ENCODE measurements at places on chromosomes 1 and 21.

GRCh38 chr1:177307771-177308170 lies 137.0 kb downstream of the BRINP2 start:
- DNase-seq: no peak

GRCh38 chr1:200834383-200834782 lies 38.4 kb upstream of the GPR25 start:
- no peak for DNase-seq

DNA sequence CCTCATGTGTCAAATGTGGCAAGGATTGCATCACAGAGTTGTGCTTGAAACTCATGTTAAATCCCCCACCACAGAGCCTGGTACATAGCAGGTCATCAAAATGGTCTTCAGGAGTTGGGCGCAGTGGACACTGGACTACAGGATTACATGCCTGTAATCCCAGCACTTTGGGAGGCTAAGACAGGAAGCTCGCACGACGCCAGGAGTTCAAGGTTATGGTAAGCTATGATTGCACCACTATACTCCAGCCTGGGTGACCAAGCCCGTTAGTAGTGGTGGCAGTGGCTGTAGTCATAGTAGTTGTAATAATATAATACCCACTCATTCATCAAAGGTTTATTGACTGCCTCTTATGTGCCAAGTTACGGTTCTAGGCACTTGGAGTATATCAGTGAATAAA lies 123.4 kb upstream of the IRF2BP2 start:
- DNase-seq: no peak

DNA sequence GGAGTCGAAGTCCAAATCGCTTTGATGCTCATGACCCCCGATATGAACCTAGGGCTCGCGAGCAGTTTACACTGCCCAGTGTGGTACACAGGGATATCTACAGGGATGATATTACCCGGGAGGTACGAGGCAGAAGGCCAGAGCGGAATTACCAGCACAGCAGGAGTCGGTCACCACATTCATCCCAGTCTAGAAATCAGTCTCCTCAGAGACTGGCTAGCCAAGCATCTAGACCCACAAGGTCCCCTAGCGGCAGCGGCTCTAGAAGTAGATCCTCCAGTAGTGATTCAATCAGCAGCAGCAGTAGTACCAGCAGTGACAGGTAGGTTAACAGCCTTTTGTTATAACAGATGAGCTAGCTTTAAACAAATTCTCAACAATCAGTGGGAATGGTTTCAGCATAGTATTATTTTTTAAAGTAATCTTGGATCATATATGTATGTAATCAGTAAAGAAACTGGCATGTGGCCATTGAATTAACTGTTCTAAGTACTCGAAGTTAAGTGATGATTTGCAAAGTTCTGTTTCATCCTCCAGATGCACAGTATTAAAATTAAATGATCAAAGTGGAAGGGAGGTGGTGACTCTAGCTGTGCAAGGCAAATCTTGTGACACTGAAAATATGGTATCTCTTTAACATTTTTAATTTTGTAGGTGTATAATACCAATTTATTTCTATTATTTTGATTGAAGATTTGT lies 29.0 kb downstream of the SPEN start:
- DNase-seq: no peak

GRCh38 chr1:94349853-94350252 lies 68.3 kb upstream of the ABCD3 start:
- no peak for DNase-seq

DNA sequence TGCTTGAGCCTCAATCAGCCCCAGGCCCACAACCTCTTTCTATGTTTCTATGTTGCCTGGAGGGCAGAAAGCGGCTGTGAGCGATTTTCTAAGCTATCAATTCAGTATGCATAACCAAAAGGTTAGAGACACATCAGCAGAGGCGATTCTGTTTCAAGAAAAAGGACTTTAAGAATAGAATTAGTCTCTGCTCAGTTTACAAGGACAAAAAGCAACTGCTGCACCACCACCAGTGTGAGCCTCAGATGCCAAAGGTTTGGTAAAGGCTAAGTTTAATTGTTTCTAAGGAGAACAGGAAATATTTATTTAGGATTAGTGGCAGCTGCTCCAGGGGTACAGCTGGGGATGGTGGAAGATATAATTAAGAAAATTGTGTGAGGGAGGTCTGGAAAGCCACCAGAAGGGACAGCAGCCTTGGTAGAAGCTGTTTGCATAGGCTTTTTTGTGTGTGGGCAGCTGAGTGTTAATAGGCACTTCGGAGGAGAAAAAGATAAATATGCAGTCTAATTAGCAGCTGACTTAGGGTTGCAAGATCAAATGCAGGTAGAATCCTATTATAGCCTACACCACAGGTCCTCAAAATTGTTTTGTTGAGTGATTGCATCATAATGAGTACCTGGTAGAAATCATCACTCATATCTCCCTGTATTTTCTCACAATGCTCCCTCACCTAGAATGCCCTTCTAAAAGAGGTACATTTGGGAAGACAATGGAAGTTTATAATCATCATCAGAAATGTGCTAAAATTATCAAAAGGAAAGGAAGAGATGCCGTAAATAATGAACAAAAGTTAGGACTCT lies 35.8 kb downstream of the ZC3H11B start:
- no peak for DNase-seq

DNA sequence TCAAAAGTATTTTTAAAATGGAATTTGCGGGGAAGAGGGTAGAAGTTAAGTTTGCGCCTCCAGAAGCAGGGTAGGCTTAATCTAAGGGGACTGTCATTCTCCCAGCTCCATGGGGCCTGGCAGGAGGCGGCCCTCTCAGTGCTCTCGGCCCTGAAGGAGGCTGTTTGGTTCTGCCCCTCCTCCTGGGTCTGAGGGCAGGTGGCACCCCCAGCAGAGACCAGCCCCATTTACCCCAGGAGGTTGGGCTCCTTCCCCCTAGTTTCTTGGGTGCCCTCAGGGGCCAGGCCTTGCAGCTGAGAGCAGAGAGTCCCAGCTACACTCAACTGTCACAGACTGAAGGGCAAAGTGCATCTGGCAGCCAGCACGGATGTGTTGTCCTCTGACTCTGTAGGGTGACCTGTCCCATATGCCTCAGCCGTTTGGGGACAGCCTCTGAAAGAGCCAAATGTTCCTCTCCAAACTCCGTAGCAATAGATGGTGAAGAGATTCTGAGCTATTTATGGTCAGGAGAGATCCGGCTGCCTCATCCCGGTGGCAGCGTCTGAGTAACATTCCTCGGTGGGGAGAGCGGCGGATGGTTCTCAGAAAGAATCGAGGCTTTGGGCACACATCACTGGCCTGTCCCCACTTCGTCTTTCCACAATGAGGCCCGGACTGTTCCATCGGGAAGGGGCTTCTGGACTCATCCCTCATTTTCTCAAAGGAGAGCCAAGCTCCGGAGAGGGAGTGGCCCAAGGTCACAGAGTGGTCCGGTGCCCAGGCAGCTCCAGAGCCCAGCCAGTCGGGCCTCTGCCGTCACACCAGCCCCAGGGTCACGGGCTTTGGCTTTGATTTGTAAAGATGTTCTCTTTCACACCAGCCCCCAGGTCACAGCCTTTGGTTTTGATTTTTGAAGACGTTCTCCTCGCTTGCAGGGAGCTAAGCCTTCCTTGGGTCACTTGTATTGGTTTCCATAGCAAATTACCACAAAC lies 424.2 kb upstream of the VAMP3 start:
- no peak for DNase-seq

- DNase-seq: no peak
Observed at GRCh38 chr1:70666381-70667140, 255.5 kb downstream of the CTH start.

- DNase-seq: peak; percentile 16
Observed at GRCh38 chr1:162317621-162318020, 59.0 kb downstream of the SPATA46 start.

DNA sequence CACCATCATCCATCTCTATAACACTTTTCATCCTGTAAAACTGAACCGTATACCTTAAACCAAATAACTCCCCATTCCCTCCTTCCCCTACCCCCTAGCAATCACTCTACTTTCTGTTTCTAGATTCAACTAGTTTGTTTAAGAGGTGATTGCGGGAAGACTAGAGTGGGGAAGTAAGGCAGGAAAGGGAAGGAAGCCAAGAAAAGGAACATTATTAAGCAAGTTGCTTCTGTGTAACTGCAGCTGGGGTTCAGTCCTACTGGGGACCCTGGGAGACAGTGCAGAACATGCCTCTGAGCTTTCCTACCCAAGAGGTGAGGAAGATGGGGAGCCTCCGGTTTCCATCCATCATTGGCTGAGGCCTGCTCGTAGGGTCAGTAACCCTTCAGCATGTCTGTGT lies 28.9 kb upstream of the H3-3A start:
- DNase-seq: peak; percentile 84

DNA sequence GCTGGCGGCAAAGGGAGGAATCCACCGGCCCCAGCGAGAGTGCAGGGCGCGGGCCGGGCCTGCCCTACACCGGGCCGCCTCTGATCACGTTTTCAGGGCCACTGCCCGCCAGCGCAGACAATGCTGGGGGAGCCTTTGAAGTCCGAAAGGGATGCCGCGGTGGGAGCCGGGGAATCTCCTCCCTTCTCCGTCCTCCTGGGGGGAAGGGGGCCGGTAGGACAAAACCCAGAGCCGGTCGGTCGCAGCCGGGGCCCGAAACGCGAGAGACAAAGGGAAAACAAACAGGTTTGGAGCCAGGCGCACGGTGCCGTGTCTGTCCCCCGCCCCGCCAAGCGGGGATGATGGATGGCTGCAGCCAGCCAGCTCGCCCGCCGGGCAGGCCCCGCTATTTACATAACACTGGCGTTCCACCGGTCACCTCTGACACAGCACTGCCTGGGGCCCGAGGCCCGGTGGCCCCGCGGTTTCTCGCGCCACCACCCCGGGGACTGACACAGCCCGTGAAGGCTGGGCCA lies 92.0 kb downstream of the CASZ1 start:
- DNase-seq: no peak

- no peak for DNase-seq
Observed at GRCh38 chr1:167922023-167922422, 8.1 kb upstream of the ADCY10 start.

- DNase-seq: no peak
Observed at GRCh38 chr1:29569971-29570634, 333.8 kb downstream of the PTPRU start.

DNA sequence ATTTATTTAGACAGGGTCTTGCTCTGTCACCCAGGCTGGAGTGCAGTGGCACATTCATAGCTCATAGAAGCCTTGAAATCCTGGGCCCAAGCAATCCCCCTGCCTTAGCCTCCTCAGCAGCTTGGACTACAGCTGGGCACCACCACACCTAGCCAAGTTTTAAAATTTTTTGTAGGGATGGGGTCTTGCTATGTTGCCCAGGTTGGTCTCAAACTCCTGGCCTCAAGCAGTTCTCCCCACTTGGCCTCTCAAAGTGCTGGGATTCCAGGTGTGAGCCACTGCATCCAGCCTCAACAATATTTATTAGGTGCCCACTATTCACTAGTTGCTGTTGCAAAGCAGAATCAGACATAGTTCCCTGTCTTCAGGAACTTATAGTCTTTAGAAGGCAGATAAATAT lies 14.1 kb upstream of the GPX7 start:
- DNase-seq: no peak

GRCh38 chr1:220579317-220579716 lies 51.4 kb downstream of the MARK1 start:
- no peak for DNase-seq

DNA sequence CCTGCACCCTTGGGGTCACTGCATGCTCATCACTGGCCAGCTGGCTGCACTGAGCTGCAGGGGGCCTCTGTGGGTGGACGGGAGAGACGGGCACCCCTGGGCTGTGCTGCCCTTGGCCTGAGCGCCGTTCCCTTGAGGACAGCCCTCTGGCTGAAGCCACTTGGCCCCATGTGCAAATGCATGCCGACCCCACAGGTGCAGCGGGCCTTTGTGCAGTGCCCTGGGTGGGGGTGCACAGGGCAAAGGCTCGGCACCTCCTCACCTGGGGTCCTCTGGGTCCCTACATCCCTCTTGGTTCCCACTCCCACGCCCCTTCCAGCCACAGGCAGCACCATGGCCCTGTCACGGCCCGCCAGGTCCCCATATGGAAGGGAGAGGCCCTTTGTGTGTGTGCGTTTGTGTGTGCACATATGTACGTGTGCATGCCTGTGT lies 41.3 kb downstream of the COQ8A start:
- no peak for DNase-seq

GRCh38 chr1:6275826-6276782 lies 15.2 kb upstream of the GPR153 start:
- no peak for DNase-seq

DNA sequence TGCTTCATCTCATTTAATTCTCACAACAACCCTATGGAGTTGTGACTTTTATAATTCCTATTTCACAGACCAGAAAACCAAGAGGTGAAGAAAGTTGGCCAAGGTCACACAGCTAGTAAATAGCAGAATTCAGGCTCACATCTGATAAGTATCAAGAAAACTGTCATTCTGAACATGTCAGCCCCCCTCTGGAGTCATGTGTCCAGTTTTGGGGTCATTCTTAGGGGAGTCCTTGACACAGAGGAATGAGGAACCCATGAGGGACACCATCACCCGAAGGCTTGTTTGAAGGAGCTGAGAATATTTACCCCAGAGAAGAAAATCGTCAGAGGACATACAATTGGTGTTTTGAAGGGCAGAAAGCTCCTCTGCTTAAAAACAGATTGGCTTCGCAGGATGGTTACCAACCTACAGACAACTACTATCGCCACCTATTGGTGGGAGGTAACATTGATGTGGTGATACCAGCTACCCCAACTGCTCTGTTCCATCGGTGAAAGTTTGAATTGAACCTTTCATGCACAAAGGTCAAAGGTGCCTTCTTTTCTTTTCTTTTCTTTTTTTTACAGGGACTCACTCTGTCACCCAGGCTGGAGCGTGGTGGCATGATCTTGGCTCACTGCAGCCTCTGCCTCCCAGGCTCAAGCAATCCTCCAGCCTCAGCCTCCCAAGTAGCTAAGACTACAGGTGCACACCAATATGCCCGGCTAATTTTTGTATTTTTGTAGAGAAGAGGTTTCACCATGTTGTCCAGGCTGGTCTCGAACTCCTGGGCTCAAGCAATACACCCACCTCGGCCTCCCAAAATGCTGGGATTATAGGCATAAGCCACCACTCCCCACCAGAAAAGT lies 31.3 kb downstream of the NCMAP start:
- peak; percentile 44 for DNase-seq

DNA sequence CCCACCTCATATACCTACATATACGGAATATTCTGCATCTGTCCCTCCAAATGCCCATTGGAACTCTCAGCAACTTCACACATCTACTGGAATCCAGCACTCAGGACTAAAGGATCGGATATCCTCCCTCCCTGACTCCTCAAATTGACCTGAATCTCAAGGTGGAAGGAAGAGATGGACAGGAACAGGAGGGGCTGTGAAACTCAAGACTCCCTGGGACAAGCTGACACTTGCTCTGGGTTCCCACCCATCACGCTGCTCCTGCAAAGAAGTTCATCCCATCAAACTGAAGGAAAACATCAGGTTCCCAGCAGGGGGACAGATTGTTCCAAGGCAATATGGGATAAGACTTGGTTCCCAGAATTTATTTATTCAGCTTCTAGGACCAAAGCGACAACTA lies 30.3 kb upstream of the TIAM1 start:
- no peak for DNase-seq

All from CD14-positive monocyte (primary cell).